ENCODE measurements at places on chromosomes 1 and 21.

- DNase-seq: no peak
Observed at GRCh38 chr1:16047791-16048475, 4.4 kb downstream of the CLCNKB start.

- no peak for DNase-seq
Observed at GRCh38 chr1:6599141-6599975, 3.3 kb downstream of the KLHL21 start.

DNA sequence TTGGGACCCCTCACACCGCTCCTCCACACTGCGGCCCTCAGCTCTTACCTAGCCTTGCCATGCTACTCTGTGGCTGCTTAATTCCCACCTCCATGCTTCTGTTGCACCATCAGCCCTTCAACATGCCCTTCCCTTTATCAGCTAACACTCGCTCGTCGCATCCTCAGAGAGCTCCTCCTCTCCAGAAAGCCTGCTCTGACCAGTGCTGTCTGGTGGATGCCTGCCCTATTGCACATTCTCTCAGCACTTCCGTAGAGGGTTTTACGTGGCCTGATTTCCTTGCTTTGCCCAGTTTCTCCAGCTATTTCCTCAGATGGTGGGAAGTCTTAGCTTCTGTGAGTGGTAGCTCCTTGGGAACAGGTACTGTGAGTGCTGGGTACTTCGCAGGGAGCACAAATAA is 10.3 kb upstream of the LAD1 start:
- no peak for DNase-seq

DNA sequence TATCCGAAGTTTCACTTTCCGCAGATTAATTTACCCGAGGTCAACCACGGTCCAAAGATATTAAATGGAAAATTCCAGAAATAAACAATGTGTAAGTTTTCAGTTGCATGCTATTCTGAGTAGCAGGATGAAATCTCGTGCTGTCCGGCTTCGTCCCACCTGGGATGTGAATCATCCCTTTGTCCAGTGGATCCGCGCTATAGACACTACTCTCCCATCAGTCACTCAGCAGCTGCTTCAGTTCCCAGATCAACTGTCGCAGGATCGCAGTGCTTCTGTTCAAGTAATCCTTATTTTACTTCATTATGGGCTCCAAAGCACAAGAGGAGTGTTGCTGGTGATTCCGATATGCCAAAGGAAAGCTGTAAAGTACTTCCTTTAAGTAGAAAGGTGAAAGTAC is 8.3 kb upstream of the LRP8 start:
- DNase-seq: no peak

DNA sequence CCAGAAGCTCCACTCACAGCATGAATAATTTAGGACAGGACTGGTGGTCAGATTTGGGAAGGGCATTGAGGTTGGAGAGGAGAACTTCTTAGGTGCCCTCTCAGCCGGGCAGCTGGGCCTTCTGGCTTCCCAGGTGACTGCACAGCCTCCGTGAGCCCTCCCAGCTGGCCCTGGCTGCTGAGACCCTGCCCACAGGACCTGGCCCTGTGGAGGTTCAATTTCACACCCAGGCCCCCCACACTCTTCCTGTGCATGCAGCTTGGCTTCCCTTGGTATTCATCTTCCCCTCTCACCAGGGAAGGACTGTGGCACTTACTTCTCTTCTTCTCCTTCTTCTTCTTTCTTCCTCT is 50.6 kb downstream of the NDUFS5 start:
- no peak for DNase-seq

DNA sequence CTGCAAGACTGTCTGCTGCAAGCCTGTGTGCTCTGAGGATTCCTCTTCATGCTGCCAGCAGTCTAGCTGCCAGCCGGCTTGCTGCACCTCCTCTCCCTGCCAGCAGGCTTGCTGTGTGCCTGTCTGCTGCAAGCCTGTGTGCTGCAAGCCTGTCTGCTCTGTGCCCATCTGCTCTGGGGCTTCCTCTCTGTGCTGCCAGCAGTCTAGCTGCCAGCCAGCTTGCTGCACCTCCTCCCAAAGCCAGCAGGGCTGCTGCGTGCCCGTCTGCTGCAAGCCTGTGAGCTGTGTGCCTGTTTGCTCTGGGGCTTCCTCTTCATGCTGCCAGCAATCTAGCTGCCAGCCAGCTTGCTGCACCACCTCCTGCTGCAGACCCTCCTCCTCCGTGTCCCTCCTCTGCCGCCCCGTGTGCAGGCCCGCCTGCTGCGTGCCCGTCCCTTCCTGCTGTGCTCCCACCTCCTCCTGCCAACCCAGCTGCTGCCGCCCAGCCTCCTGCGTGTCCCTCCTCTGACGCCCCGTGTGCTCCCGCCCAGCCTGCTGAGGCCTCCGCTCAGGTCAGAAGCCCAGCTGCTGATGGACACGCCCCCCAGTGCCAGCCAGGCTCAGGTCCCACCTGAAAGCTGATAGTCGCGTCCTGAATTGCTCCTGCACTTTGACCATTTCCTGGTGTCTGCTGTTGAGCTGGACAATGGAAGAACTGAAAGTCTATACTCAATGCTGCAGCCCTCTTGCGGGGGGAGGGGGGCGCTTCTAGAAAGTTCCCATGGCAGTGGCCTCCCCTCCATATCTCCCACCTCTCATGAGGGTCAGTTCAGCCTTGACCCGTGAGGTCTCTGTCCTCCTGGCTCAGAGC is 1.2 kb downstream of the KRTAP10-4 start:
- DNase-seq: no peak

DNA sequence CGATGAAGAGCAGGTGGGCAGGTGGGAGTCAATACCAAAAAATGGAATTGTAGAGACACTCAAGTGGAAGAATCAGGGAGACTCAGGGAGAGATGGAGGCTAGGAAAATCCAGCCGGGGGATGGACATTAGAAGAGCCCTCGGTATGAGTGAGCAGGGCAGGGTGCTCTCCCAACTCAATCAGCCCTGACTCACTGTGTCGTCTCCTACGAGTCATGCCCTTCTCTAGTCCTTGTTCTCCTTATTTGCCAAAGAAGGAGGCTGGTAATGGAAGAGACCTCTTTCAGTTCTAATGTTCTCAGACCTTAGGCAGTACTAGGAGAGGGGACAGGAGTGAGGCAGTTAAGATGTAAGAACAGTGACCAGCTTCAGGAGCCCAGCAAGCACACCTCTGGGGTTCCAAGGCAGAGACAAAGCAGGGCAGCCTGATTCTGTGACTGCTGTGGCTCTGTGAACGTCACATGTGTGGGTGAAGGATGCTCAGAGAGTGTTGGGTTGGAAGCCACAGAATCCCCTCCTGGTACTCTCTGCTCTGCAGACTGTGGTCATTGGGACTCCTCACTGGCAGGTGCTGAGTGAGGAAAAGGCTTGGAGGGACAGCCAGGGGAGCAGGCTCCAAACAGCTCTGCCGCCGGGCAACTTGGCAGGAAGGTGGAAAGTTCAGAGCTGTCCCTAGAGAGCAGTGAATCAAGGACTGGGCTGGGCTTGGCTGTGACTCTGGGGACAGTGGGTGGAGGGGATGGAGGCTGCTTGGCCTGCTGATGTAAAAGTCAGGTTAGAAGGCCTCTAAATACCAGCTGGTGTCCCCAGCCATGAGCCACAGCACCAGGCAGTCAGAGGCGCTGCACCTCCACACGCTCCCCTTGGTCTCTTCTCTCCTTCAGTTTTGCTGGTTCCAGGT is 11.1 kb upstream of the GJA5 start:
- DNase-seq: no peak

DNA sequence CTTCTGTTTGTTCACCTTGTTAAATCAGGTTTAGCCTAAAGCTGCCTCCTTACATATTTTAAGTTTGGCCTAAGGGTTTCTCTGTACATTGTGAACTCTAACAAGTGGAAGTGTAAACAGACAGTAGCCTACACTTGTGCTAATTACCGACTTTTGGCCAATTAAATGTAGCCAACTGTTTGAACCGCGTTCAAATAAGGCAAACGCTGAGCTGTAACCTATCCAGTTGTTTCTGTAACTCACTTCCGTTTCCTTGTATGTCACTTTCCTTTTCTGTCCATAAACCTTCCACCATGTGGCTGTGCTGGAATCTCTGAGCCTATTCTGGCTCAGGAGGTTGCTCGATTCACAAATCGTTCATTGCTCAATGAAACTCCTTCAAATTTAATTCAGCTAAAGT is 8.0 kb upstream of the FCAMR start:
- DNase-seq: no peak

- no peak for DNase-seq
Observed at GRCh38 chr21:45826676-45827301, 154.8 kb upstream of the COL6A1 start.

DNA sequence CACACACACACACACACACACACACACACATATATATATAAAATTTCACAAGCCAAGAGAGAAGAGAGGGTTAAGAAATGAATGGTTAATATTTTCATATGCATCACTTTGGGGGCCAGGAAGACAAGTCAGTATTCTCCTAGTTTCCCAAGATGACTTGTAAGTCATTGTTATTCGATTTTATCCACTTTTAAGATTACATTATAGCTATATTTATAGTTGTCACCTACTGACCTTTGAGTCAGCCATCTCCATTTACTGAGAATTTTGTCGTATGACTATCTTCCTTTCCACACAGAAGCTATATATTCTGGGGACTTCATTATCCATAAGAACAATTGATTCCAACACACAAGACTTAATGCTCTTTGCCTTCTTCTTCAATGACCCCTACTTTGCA is 8.9 kb downstream of the LYST start:
- no peak for DNase-seq

- peak; percentile 32 for DNase-seq
Observed at GRCh38 chr21:43306911-43307676, 119.8 kb downstream of the SIK1 start.

- DNase-seq: no peak
Observed at GRCh38 chr21:24583473-24583872, 1023.8 kb downstream of the MRPL39 start.

GRCh38 chr1:23555270-23555985 is 3.9 kb downstream of the ID3 start:
- DNase-seq: peak; percentile 73

DNA sequence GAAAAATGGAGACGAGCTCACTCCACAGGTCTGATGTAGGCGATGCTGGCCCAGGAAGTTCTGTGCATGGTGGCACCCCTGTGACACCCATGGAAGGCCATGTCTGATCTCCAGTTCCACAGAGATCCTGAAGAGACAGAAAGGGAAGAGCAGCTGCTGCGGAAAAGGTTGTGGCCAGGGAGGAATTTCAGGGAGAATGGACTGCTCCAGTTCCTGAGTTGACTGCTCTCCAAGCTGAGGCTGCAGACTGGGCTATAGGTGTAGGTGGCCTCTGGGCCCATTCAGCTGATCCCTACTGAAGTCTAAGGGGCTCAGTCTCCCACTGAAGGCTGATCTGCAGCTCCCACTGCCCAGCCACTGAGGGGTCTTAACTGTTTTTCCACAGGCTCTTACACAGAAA is 89.2 kb downstream of the ETS2 start:
- no peak for DNase-seq

DNA sequence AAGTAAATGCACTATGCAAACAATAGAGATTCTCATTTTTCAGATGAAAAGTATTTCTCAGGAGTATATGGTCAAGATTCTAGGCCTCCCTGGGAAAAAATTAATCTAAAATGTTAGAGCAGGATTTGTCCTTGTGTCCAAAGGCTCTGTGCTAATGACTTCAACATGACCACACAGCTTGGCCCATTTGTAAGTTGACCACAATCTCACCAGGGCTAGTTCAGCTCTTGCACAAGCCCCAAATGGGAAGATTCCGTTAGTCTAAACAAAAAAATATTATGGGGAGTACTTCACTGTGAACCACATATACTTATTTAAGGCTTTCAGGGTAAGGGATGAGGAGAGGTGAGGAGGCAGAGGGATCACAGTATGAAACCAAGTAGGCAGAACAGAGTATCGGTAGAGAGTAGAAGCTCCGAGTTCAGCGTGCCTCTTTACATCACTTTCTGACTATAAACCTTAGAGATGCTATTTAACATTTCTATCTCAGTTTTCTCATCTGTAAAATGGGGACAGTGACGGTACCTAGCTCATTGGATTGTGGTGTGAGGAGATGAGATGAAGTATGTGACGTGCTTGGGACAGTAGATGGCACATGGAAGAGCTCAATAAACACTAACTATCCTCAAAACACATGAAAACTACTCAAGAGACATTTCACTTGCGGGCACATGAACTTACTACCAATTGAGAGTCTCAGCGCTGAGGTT is 37.8 kb upstream of the CTTNBP2NL start:
- DNase-seq: no peak

- DNase-seq: no peak
Observed at GRCh38 chr21:36109868-36110267, 25.0 kb upstream of the CBR3 start.

DNA sequence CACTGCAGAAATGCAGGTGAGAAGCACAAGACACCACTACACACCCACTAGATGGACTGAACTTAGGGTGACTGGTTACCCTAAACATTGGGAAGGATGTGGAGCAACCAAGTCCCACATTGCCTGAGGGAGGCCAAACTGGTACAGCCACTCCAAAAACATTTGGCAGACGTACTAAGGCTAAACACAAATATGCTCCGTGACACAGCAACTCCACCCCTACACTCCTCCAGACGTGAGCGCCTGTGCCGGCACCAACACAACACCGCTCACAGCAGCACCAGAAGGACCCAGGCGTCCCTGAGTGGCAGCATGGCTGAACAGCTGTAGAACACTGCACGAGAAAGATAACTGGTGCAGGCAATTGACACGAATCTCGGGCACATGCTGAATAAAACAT is 14.7 kb downstream of the PTTG1IP start:
- DNase-seq: no peak

GRCh38 chr21:25813917-25814316 is 79.1 kb downstream of the GABPA start:
- DNase-seq: no peak

- no peak for DNase-seq
Observed at GRCh38 chr1:182968836-182969734, 16.1 kb upstream of the SHCBP1L start.

GRCh38 chr1:209434066-209434465 is 149.4 kb upstream of the CAMK1G start:
- DNase-seq: no peak

GRCh38 chr1:24558902-24559791 is 3.3 kb downstream of the NCMAP start:
- DNase-seq: no peak

- no peak for DNase-seq
Observed at GRCh38 chr1:17624611-17625233, 85.2 kb downstream of the ARHGEF10L start.

GRCh38 chr1:6794164-6794563 is 8.9 kb downstream of the CAMTA1 start:
- peak; percentile 10 for DNase-seq

DNA sequence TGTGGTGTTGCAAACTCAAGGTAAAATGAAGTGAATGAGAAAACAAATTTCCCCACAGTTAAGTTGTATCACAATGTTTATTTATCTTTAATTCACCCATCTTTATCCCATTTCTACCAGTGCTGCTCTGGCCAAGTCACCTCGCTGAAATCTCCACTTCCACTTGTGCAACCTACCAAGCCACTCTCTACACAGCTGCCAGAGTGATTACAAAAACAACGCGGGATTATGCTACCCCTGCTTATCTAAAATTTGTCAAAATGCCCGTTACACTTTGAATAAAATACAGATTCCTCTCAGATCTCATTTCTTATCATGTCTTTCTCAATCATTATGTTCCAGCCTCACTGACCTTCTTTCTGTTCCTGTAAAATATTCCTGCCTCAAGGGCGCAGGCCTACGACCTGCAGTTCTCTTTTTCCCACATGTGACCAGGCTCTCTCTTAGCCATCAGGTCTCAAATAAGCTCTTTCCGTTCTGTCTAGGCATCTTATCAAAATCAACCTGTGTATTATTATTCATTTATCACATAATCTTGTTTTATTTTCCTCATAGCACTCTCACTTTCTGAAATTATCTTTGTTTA is 95.6 kb downstream of the NTMT2 start:
- DNase-seq: no peak
